Hypothalamus (tissue), 51 donors: ENCODE measurements at places on chromosomes 7 and 10.
A peak's percentile ranks its signal among the peaks of the same experiment; 100 is the strongest.

- no peak for DNase-seq
These were observed 194.5 kb upstream of the GALNT17 start for GRCh38 chr7:70937424-70937823.

- DNase-seq = no peak
These were observed 207.1 kb upstream of the GHITM start for GRCh38 chr10:83932245-83932644.

- DNase-seq = no peak
These were observed 41.7 kb downstream of the AKR1E2 start for GRCh38 chr10:4867520-4868356.

DNA sequence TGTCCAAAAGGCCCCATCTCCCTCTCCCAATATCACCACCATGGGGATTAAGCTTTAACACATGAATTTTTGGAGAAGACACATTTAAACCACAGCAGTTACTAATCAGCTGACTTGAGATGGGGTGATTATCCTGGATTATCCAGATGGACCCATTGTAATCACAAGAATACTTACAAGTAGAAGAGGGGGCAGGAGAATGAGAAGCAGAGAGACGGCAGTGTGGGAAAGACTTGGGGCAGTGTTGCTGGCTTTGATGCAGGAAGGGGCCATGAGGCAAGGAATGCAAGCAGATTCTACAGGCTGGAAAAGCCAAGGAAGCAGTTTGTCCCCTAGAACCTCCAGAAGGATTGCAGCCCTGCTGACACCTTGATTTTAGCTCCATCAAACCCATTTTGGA, 30.7 kb upstream of the INMT start:
- no peak for DNase-seq

DNA sequence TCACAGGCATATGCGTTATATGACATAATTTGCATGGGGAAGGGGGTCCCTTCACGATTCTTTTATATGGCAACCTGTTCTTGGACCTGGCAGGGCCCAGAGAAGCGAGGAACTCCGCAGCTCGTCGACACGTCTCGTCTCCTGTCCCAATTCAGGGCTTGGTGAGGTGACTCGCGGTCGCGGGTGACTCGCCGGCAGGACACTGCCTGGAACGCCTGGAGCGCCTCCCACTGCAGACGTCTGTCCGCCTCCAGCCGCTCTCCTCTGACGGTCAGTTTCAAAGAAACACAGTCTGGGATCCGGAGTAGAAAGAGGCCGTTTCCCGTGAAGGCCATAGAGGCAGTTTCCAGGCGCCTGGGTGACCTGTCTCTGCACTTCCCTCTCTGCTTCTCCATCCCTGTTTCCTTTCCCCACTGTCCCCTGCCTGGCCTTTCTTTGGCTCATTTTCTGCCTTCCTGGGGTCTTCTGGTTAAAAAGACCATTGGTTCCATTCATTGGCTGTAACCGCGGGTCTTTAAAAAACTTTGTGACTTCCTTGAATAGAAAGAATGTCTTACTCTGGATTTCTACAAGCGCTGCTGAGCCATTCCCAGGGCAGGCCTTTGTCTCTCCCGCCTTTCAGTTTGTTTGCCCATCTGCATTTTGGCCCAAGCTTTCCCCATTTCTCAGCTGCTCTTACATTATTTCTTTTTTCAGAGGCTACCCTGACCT, 1.2 kb downstream of the UPP1 start:
- peak; percentile 34 for DNase-seq

- no peak for DNase-seq
These were observed 63.0 kb downstream of the CUL1 start for GRCh38 chr7:148761499-148762278.

- no peak for DNase-seq
These were observed 85.1 kb downstream of the LRRC4 start for GRCh38 chr7:127946111-127946510.

DNA sequence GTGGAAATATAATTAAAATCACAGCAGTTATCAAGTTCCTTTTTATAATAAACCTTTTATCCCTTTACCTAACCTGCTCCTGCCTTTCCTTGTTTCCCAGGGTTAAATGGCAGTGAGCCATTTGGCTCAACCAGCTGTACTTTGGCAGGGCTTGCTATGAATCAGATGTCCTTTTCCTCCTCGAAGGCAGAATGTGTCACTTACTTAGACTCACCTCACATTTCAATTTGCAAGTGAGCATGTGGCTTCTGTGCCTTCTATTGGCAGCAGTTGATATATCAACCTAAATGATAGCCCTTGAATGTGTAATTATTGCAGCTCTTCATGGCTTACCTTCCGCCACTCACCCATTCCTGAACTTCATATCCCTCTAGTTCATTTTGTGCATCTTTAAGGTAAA, 301.7 kb downstream of the CSTF2T start:
- no peak for DNase-seq

- DNase-seq = no peak
These were observed 274.0 kb downstream of the FRMD4A start for GRCh38 chr10:14056610-14057332.

DNA sequence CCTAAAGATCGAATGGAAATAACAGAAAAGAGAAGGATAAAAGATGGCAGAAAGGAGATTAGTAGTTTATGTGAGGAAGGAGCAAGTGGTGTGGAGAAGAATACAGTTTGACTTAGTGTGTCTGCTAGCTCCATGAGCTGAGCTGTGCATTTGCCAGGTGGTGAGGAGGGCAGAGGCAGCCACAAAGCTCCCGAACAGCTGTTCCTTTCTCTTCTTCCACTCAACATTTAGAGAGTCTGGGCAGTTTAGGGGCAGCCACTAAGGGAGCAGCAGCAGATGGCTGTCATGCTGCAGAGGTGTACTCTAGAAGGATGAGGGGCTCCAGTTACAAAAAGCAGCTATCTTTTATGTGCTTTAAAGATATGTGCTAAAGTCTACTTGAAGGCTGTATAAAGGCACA, 674.4 kb downstream of the GRM8 start:
- DNase-seq = no peak

DNA sequence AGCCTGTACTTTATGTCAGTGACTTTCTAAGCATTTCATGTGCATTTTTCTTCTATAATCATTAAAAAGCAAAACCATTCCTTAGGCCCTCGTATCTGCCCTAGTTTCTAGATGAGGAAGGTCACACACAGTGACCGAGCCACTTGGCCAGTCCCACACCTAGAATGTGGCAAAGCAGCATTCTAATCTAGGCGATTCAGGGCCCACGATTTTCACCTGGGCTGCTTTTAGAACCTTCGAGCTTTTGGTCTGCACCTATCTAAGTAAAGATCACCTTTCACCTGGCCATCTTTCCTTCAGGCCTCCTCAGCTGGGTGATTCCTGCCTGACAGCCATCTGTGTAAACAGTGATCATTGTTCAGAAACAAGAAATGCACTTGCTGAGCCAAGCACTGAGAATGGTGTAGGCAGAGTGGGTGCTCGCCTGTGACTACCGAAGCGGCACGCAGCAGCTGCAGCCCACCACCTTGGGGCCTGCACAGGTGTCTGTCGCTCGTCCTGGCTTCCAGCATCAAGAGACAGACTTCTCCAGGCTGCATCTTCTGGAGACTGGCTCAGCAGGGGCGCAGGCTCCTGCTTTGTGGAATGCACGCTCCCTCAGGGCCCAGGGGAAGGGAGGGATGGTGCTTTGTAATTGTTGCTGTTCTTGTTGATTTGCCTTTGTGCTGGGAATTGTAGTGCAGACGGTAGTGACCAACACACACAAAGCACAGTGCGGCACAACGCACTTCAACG, 149.0 kb upstream of the INSYN2A start:
- no peak for DNase-seq
